ENCODE measurements at places on chromosomes 12 and 14. TPM values are rescaled to one million over a fixed set of nuclear protein-coding genes. Genes with fewer than 3 reads are reported as not detected.

GRCh38 chr12:22037947-22038346 lies 8.1 kb upstream of the CMAS start:
- no peak for DNase-seq

- DNase-seq, result no peak
These were observed 212.9 kb downstream of the NRXN3 start for GRCh38 chr14:78383060-78383459.

DNA sequence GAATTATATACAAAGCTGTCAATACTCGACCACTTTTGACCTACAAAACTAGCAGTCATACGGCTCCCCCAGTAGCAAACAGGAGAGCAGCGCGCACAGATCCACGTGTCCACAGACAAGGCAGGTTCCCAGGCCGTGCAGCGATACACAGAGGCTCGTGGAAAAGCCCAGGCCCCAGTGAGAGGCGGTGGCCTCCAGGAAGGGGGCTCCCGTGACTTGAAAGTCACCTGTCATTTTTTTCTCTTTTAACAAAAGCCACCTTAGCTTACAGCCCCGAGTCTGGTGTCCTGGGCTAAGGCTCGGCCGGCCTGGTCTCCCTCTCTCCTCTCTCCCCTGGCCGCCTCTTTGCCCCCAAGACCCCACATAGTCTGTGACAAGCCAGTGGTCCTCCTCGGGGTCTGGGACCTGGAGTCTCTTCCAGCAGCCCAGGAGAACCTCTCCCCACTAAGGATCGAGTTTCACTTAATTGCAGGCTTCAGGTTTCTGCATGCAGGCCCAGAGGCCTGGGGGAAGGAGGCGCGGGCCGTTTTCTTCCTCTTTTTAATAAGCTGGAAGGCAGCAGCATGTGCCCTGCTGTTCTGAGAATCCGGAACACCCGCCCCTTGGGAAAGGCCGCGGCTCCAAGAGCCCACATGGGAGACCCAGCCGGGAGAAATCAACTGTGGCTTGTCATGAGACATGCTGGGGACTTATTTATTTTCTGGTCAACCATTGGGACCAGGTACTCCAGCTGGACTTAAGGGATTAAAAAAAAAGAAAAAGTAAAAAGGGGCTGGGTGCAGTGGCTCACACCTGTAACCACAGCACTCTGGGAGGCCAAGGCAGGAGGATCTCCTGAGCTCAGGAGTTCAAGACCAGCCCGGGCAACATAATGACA lies 15.9 kb downstream of the NCOR2 start:
- no peak for DNase-seq

GRCh38 chr12:105318651-105319483 lies 11.6 kb upstream of the C12orf75 start:
- no peak for DNase-seq

GRCh38 chr12:82517027-82517426 lies 158.7 kb downstream of the METTL25 start:
- DNase-seq, result no peak

GRCh38 chr12:11734580-11735180 lies 85.2 kb downstream of the ETV6 start:
- no peak for DNase-seq

- no peak for DNase-seq
These were observed 6.8 kb upstream of the PPP1R13B start for GRCh38 chr14:103854017-103854808.

DNA sequence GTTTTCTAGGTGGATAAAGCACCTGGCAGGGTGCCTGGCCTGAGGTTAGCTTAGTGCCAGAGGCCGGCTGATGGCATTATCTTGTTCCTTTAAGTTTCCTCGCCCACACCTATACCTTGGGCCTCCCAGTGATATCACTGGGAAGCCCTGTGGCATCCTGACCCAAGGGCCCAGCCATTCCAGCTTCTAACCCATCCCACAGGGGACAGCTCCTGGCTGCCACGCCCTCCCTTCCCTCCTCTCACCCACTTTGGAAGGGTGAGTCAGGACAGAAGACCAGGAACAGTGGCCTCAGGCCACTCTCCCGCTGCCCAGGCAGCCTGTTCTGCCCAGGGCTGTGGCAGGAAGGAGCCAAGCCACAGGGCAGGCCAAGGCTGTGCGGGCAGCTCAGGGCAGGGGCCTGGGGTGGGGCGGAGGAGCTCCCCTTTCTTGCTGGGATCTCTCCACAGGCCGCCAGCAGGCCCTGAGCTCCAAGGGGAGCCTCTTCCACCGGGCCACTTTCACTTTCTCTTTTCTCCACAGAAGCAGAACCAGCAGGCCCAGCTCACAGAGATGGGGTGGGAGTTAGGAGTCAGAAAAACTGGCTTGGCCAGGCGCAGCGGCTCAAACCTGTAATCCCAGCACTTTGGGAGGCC lies 75.1 kb downstream of the IRF2BPL start:
- DNase-seq, result peak; percentile 88

DNA sequence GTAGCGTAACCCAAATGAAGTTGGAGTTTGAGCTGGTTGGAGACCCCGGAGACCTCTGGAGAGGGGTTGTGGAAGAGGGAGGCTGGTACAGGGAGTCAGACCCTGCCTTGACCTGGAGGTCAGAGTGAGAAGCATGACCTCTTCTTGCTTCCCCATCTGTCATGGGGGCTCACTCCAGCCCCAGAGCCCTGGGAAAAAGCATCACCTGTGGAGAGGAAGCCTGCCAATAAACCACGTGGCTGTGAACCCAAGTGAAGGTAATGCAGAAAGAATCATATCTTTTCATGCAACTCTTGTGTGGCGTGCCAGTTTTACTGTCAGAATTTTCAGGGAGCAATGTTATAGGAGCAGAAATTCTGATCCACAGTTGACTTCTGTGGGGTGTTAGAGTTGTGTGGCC lies 178.5 kb upstream of the PRICKLE1 start:
- no peak for DNase-seq

- DNase-seq, result no peak
These were observed 230.2 kb downstream of the VRK1 start for GRCh38 chr14:97027256-97027999.

GRCh38 chr12:50400638-50401499 lies at the start of gene LARP4:
Gene LARP4 (plus strand): TSS chr12:50400885. CDS start chr12:50401011, 126 bp downstream.
- DNase-seq, result peak; percentile 97

- no peak for DNase-seq
These were observed 26.2 kb upstream of the TRAF3 start for GRCh38 chr14:102751088-102751487.

GRCh38 chr14:68518166-68518565 lies 274.7 kb downstream of the ZFP36L1 start:
- DNase-seq, result no peak

GRCh38 chr12:26001530-26001929 lies 43.0 kb downstream of the RASSF8 start:
- DNase-seq, result no peak

DNA sequence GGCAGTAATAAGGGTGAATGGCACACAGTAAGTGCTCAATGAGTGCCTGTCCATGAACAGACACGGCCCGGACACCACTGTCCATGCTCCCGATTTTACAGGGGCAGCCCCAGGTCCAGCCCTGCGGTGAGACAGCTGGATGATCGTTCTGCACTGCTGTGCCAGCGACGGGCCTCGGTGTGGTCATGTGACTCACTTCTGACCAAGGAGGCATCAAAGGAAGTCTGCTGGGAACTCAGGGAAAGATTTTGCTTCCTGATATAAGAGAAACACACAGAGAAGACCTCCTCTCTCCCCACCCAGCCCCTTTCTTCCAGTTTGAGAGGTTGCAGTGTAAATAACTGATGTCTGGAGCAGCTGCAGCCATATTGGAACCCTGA lies 126.6 kb downstream of the SCARB1 start:
- DNase-seq, result no peak

The CMAS gene
- total RNA-seq, result 21.8 TPM

The HSPB8 gene
- 2.8 TPM for total RNA-seq
